ENCODE measurements at places on chromosomes 16 and 17.

- no peak for DNase-seq
Measured at GRCh38 chr17:9833922-9834321, 8.2 kb downstream of the GLP2R start.

- peak; percentile 8 for DNase-seq
Measured at GRCh38 chr16:85402910-85403692, 210.0 kb upstream of the GSE1 start.

- DNase-seq = no peak
Measured at GRCh38 chr17:38713456-38714075, 8.5 kb downstream of the MLLT6 start.

DNA sequence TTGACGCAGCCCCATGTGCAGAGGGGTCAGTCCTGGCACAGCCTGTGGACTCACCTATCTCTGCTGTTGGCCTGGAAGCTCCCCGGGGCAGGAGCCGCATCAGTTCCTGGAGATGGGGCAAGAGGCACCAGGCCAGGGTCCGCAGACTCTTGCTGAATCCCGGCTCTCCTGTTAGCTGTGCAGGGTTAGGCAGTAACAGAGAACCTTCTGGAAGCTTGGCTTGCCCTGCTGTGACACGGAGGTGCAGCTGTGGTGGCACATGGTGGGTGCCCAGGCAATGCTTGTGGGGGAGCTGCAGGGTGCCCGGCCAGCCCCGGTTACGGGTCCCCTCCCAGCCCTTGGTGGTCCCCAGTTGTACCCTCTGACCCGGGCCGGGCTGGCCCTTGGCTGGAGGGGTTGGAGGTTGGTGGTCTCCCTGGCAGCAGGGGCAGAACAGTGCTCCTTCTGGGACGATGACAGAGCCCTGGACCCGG, 26.0 kb upstream of the ZNF469 start:
- DNase-seq = peak; percentile 23

GRCh38 chr17:7842380-7843256, 8.6 kb downstream of the KDM6B start:
- no peak for DNase-seq

- DNase-seq = no peak
Measured at GRCh38 chr17:73646409-73647300, 2.4 kb upstream of the SDK2 start.

DNA sequence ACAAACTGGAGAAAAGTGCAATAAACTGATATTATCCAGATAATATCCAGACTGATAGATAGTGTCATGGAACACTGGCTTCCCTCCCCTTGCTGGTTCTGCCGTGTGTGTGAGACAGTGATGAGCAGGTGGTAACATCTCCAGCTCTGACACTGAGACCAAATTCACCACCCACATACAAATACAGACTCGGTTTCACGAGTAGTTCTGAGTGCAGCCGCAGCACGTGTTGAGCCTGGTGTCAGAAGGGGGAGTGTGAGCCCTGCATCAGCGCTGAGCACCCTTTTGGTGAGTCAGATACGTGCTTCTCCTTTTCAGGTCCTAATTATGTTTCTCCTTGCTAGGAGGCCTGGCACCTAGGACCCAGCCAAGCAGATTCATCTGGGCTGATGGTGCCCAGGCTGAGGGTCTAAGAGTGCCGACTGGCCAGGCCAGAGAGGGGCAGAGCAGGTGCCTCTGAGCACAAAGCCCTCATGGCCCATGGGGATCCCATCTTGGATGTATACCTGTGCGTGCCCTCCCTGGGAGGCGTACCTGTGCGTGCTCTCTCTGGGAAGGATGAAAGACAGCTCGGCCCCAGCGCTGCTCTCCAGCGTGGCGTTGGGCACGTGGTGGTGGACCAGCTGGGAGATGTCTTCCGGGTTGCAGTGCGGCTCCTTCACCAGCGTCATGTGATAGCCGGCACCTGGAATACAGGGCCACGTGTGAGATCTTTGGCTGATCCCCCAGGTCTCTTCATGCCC, 27.3 kb upstream of the RNPS1 start:
- peak; percentile 63 for DNase-seq
